Daoy (cell line): ENCODE measurements at places on chromosomes 5 and 9. TPM values are rescaled to one million over a fixed set of nuclear protein-coding genes. Genes with fewer than 3 reads are reported as not detected.

- no peak for DNase-seq
Measured at GRCh38 chr5:158958021-158958994, 141.4 kb downstream of the EBF1 start.

DNA sequence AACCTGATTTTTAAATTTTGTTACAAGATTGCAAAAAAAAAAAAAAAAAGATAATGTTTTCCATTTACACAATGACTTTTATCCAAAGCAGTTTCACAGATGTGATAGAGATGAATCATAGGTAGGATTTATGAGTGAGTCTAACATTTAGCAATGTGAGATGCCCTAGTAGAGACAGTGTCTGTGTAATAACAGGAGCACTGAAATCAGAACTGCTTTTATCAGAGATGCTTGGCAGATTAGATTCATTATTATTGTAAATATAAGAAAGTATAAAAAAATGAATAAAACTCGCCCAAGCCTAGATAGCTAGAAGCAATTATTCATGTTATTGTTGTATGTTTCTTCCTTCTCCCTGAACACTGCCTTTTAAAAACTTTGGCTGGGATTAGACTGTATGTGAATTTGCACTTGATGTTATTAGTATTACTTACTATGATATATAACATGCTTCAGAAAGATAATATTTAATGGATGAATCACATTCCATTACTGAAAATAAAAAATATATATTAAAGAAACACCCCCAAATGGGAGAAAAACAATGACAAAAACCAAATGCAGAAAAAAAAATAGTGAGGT lies 567.3 kb upstream of the KLF4 start:
- DNase-seq: peak; percentile 57

Gene SHISAL2B
- total RNA-seq: not detected in 2 replicates

DNA sequence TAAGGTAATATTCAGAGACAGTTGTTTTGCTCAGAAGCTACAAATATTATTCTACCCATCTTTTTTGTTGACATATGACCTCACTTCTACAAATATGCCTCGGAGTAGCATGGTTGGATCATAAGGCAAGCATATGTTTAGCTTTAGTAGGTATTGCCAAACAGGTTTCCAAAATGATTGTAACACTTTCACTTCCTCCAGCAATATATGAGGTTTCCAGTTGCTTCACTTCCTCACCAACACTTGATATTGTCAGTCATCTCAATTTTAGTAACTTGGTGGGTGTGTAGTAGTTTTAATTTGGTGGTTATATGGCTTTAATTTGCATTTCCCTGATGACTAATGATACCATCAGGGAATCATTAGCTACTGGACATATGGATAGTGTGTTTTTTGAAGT lies 46.7 kb downstream of the TNFSF8 start:
- DNase-seq: no peak

GRCh38 chr5:3101561-3101960 lies 350.1 kb upstream of the IRX2 start:
- DNase-seq: no peak

Gene ARID3C
- not detected in 2 replicates for total RNA-seq

- DNase-seq: no peak
Measured at GRCh38 chr9:34176089-34176488, 2.8 kb upstream of the UBAP1 start.

GRCh38 chr9:76456202-76456926 lies 2.6 kb upstream of the GCNT1 start:
- DNase-seq: peak; percentile 81

DNA sequence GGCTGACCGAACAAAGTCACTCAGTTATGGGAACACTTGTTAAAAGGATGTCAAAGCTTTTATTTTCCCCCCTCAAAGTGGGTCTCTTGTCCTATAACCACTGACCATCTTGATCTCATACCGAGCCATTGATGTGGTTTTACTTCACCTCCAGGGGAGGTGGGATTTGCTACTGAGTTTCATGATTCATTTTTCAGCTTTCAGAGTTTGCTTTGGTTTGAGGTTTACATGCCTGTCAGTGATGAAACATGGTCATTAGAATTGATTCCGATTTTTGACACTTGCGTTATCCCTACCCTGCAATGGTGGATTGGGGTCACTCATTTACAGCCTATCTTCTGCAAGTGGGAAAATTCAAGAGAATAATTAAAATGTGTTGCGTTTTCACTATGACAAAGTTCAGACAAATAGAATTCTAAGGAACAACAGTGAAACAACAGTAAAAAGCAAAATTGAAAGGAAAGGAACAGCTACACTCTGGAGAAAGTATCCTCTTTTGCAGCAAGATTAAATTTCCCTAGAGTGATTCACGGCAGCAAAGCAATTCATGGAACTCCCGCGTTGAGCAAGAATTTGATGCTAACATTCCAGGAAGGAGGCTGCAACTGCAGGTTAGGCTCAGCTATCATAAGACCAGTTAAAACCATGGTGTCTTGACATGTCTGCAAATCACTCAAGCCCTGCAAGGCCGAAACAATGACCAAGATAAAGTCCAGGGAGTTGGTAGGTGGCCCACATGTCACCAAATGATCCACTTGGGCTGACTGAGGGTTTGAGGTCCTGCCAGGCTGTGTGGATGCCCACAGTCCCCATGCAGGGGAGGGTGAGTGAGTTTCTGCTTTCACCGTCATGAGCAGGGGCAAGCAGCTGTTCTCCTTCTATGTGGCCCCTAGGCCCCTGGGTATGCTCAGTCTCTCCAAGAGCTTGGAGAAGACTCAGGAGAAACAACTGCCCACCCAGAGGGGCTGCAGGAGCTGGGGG lies 9.4 kb downstream of the GADD45G start:
- DNase-seq: peak; percentile 38

Gene IL3
- not detected in 2 replicates for total RNA-seq

Gene SLC34A3
- not detected in 2 replicates for total RNA-seq

GRCh38 chr9:73081979-73082657 lies 69.5 kb upstream of the ANXA1 start:
- peak; percentile 28 for DNase-seq

GRCh38 chr5:122699201-122699600 lies 75.7 kb upstream of the SNX2 start:
- DNase-seq: no peak

Gene HRH2
- total RNA-seq: 0.29 and 1.0 TPM in 2 replicates

GRCh38 chr9:95736891-95737522 lies 138.5 kb upstream of the ERCC6L2 start:
- DNase-seq: no peak

GRCh38 chr5:109164001-109164400 lies 245.8 kb downstream of the PJA2 start:
- DNase-seq: no peak
